ENCODE measurements at places on chromosomes 5 and 9. TPM values are rescaled to one million over a fixed set of nuclear protein-coding genes. Genes with fewer than 3 reads are reported as not detected.

- no peak for DNase-seq
Observed at GRCh38 chr5:159021136-159021900, 78.4 kb downstream of the EBF1 start.

GRCh38 chr5:122121479-122122465 lies 7.6 kb upstream of the ZNF474 start:
- DNase-seq: no peak

ACSL6 gene
- not detected for total RNA-seq

DNA sequence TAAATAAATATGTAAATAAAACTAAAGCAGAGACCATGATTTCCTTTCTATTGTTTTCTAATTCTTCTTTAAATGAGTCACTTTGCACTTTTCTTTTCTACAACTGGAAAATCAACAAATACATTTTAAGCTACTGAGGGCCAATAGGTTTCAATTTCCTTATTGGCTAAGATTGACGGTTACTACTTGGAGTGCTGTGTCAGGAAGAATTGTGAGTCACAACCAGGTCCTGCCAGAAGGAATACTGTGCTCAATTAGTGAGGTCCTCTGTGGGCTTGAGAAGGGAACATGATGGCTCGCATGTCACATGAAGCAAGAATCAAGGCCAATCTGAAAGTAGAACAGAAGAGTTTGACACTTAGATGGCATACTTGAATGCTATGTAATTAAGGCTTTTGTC lies 110.8 kb downstream of the HMHB1 start:
- DNase-seq: peak; percentile 26

DNA sequence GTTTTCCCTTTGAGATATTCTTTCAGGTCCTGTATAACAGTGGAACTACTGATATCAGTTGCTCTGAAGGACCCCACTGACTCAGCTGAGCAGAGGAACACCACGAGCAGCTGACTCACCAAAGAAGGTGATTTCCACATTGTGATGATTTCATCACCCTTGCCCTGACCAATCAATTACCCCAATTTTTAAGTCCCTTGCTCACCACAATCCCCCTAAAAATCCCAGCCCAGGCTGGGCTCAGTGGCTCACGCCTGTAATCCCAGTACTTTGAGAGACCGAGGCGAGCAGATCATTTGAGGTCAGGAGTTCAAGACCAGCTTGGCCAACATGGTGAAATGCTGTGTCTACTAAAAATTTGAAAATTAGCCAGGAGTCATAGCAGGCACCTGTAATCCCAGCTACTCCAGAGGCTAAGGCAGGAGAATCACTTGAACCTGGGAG lies 125.3 kb upstream of the ABCA1 start:
- no peak for DNase-seq

DNA sequence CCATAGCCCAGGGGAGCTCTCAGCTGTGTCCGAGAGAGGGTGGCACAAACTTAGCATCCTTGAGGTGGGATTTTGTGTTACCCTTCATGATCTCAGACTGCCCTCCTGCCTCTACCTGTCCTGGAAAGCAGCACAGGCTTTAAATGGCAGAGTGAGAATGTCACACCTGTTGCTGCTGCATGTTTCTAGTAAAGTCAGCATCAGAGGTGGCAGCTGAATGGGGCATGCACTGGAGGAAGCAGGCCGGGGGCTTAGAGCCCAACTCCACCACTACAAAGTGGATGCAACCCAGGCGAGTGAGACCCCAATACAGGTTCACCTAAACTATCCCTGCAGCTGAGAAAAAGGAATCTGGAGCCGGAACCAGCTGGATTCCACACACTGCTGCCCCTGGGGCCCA lies 51.6 kb downstream of the MACROH2A1 start:
- no peak for DNase-seq

Measured in pulmonary artery endothelial cell (primary cell).